WTC11 (cell line): ENCODE measurements at places on chromosomes 4 and X.

- no peaks in the 10 kb centered on the region; the same call in 1 of the 2 replicates for H3K27me3 ChIP-seq
- H3K4me1 ChIP-seq = no peaks in the 10 kb centered on the region
- H3K27ac ChIP-seq = no peak overlapping the region
- H3K4me3 ChIP-seq = no peak overlapping the region
- no peak for DNase-seq
Observed at GRCh38 chrX:20432746-20433387, 166.2 kb upstream of the RPS6KA3 start.

GRCh38 chr4:80091688-80092087, 18.7 kb upstream of the ANTXR2 start:
- H3K27me3 ChIP-seq = no peaks in the 10 kb centered on the region; the same call in 1 of the 2 replicates
- H3K36me3 ChIP-seq = no peaks in the 10 kb centered on the region
- no peak overlapping the region for H3K27ac ChIP-seq
- no peak overlapping the region for H3K4me3 ChIP-seq
- H3K4me1 ChIP-seq = no peaks in the 10 kb centered on the region

GRCh38 chr4:146490106-146490505, 31.6 kb downstream of the SLC10A7 start:
- no peaks in the 10 kb centered on the region for H3K27me3 ChIP-seq
- H3K4me3 ChIP-seq = no peak overlapping the region
- DNase-seq = no peak
- no peaks in the 10 kb centered on the region for H3K4me1 ChIP-seq
- no peaks in the 10 kb centered on the region for H3K36me3 ChIP-seq
- no peak overlapping the region for H3K27ac ChIP-seq

GRCh38 chr4:70842761-70843435, 3.2 kb upstream of the GRSF1 start:
- H3K27ac ChIP-seq = no peak overlapping the region; the same call in 1 of the 2 replicates
- peaks cover 14% of the 10 kb centered on the region for H3K4me1 ChIP-seq
- no peaks in the 10 kb centered on the region for H3K27me3 ChIP-seq
- H3K4me3 ChIP-seq = no peak overlapping the region
- DNase-seq = no peak

DNA sequence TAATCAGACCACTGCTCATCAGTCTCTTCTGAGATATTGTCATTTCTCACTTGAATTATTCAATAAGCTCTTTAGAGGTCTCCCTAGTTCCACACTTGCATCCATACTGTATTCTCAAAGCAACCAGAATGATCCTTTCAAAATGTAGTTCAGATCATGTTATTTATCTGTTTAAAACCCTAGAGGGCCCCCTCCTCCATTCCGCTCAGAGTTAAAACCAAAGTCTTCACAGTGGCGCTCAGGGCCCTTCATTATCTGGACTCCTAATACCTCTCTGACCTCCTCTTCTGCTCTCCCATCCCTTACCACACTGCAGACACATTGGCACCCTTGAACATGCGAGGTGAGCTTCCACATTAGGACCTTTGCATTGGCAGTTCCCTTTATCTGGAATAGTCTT, 32.7 kb upstream of the HPGDS start:
- H3K4me1 ChIP-seq = no peaks in the 10 kb centered on the region; the same call in 1 of the 2 replicates
- DNase-seq = no peak
- H3K36me3 ChIP-seq = no peaks in the 10 kb centered on the region
- H3K27ac ChIP-seq = no peak overlapping the region

- no peak overlapping the region for H3K4me3 ChIP-seq
- H3K27ac ChIP-seq = no peak overlapping the region
- H3K27me3 ChIP-seq = peaks cover 3% of the 10 kb centered on the region; the same call in 1 of the 2 replicates
- DNase-seq = no peak
Observed at GRCh38 chr4:25051534-25051933, 20.8 kb upstream of the LGI2 start.

DNA sequence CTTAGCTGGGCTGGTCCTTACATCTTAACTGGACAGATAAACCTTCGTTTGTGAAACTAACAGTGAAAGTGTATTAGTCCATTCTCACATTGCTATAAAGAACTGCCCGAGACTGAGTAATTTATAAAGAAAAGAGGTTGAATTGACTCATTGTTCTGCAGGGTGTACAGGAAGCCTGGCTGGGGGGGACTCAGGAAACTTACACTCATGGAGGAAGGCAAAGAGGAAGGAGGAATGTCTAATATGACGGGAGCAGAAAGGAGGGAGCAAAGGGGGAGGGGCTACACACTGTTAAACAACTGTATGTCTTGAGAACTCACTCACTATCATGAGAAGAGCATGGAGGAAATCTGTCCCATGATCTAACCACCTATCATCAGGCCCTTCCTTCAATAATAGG, 1566.5 kb upstream of the PCDH7 start:
- H3K27ac ChIP-seq = no peak overlapping the region
- DNase-seq = no peak
- no peaks in the 10 kb centered on the region for H3K4me1 ChIP-seq
- H3K27me3 ChIP-seq = no peaks in the 10 kb centered on the region

DNA sequence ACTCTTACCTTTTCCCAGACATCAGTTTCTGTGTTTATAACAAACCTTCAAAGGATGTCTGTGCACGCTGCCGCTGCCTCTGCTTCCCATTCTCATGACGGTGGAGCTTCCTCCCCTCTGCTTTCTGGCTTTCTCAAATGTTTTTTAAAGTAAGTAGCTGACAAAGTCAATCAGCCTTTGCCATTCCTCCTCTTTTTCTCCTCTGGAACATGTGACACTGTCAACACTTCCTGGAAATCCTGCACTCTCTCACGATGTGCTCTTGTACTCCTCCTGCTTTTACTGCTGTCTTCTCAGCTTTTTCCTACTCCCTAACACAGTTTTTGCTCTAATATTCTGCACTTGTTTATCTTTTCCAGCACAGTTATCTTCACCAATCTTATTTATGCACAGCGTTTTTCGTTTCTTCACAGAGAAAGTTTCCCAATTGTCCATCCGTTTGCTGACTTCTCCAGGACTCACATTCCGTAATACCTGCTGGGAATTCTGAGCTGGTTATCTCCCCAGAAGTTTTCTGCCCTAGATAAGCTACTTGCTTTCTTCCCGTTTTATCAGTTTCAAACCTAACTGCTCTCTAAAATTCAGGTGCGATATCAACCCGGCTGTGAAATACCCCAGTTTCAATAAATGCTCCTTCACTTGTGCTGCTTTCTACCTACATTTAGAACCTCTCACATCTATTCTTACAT, 465.6 kb upstream of the AGA start:
- H3K27me3 ChIP-seq = no peaks in the 10 kb centered on the region
- H3K27ac ChIP-seq = peak overlapping the region; percentile 75
- peaks cover 7% of the 10 kb centered on the region for H3K4me1 ChIP-seq
- H3K4me3 ChIP-seq = peak overlapping the region; percentile 11; the same call in 1 of the 2 replicates
- DNase-seq = no peak
